ENCODE measurements at places on chromosomes 3 and 15.

DNA sequence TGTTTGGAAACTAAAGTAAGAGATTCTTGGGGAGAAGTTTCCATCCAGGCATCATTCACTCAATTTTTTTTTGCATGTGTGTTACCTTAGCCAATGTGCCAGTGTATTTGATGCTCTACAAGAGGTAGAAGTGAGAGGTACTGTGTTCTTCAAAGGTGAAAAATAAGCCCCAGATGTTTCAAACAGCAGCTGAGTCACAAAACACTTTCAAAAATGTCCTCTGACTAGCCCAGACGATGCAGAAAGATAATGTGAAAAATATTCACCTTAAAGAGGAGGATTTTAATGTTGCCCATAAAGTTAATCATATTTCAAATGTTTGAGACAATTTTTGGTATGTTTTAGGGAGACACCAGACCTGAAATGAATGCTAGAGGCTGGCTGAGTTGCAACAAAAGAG is 107.7 kb upstream of the RASGRP1 start:
- no peak for DNase-seq

- no peak for DNase-seq
Observed at GRCh38 chr3:21654662-21655061, 96.3 kb downstream of the ZNF385D start.

- no peak for DNase-seq
Observed at GRCh38 chr15:66291816-66292570, 1.4 kb upstream of the DIS3L start.

- DNase-seq = no peak
Observed at GRCh38 chr15:44545913-44546802, 9.2 kb downstream of the EIF3J start.

- no peak for DNase-seq
Observed at GRCh38 chr3:176739159-176739558, 458.1 kb downstream of the TBL1XR1 start.

DNA sequence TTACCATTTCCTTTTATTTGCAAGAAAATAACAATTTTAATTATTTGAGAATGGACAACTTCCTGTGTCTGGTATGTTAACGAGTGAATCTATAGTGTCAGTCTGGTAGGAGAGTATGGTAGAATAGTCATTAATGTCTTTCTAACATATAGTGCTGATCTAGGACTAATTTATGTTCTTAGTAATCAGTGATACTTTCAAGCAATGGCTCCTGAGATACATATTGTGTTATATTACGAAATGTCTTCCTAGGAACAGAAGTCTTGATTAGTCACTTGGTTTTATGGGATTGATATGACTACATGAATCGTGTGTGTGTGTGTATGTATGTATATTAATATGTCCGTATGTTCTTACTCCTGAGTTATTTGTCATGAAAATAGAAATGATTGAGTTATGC is 66.6 kb upstream of the PAQR5 start:
- DNase-seq = no peak

- no peak for DNase-seq
Observed at GRCh38 chr3:98556164-98557130, 24.7 kb downstream of the GPR15 start.

GRCh38 chr3:11371747-11372146 is 99.5 kb downstream of the ATG7 start:
- no peak for DNase-seq

DNA sequence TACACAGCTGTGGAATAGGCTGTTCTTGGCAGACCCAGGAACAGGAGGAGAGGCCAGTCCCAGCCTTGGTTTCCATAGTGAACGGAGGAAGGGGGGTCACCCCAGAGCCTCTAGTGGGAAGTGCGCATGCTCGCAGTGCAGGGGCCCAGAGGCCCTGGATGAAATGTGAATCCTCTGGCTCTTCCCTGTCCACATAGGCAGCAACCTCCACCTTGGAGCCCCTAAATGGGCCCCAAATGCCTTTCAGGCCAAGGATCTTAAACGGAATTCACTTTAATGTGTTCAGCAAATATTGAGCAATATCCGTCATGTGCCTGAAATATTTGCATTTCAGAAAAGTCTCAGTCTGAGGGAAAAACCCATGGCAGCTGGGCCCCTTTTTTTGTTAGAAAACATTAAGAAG is 3.3 kb upstream of the NDN start:
- peak; percentile 88 for DNase-seq

DNA sequence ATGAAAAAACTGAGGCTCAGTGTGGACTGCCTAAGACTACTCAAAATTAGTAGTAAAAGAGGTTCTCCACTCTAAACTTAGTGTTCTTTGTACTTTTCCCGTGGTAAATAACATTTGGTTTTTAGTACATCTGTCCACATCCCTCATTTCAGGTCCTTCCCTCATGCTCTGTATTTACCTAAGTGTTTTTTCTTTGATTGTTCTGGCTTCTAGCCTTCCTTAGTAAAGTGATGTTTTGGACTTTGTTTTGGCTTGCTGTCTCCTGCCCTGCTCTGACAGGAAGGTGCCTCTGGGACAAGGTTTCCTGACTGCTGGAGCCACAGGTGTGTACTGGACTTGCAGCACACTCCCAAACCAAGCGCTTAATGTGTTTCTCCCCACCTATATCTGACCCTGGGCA is 29.9 kb upstream of the ALDH1A2 start:
- DNase-seq = no peak

GRCh38 chr3:13670292-13670691 is 121.4 kb downstream of the FBLN2 start:
- DNase-seq = no peak

GRCh38 chr15:91913560-91913959 is 60.1 kb downstream of the SLCO3A1 start:
- no peak for DNase-seq

DNA sequence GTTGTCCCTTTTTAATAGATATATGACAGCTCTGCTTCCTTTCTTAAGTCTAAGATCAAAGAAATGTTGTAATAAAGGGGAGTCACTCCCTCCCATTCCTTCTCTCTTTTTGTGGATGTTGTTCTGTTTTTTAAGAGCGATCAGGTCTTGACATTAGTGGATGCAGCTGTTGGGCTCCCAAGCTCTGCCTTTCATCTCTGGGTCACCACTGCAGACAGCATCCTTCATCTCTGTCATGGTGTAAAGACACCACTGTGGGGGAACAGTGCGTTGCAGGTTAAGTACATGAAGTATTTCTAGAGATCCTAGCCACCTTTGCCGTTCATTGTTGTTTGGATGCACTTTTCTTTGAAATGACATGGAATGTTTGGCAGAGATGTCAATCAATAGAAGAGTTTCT is 17.7 kb downstream of the FNDC3B start:
- DNase-seq = no peak

DNA sequence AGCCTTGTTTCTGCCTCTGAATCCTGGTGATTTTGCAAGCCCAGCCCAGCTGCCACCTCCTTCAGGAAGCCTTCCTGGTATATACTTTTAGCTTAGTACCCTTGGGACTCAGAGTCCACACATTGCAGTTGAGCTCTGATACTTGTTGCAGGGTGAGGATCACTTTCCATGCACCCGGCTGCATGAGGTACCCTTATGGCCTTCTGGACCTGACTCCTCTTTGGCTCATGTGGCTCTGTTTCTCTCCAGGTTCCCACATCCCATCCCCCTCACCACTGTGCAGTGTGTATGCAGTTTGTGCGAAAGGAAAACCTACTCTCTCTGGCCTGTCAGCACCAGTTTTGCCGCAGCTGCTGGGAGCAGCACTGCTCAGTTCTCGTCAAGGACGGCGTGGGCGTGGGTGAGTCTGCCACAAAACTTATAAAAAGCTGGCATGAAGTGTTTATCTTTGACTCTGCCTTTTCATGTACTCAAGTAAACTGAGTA is 23.1 kb upstream of the P4HTM start:
- no peak for DNase-seq

GRCh38 chr3:191334346-191334893 is 4.1 kb upstream of the UTS2B start:
- no peak for DNase-seq

DNA sequence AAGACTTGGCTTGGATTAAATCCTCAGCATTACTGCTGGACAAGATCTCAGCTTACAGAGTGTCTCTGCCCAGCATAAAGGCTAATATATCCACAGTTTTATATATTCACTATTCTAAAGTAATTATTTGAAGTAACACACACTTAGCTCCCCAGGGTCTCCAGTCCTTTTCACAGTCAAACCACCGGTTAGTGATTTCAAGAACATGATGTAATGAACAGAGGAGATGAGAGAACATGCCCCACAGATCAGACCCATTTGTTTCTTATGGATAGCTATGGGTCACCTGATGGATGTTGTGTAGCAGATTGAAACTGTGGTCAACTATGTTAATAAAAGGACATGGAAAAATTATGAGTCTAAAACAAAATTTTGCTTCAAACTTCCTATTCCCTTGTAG is 44.8 kb upstream of the MRPL3 start:
- DNase-seq = no peak

DNA sequence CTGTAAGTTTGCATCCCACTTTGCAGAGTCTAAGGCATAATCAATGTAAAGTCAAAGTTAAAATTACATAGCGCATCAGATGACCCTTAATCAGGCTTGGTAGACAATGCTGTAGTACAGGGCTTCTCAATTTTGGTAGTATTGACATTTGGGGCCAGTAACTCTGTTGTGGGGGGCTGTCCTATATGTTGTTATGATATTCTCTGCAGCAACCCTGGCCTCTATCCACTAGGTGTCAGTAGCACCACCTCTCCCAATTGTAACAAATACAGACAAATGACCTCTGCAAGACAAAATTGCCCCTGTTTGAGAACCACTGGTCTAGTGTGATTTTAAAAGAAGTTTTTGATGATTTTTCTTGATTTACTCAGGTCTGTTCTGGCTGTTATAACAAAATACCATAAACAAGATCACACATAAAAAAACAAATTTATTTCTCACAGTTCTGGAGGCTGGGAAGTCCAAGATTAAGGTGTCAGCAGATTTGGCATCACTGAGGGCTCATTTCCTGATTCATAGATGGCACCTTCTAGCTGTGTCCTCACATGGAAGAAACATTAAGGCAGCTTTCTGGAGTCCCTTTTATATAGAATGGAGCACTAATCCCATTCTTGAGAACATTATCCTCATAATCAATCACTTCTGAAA is 37.6 kb upstream of the SLC9A9 start:
- DNase-seq = no peak

DNA sequence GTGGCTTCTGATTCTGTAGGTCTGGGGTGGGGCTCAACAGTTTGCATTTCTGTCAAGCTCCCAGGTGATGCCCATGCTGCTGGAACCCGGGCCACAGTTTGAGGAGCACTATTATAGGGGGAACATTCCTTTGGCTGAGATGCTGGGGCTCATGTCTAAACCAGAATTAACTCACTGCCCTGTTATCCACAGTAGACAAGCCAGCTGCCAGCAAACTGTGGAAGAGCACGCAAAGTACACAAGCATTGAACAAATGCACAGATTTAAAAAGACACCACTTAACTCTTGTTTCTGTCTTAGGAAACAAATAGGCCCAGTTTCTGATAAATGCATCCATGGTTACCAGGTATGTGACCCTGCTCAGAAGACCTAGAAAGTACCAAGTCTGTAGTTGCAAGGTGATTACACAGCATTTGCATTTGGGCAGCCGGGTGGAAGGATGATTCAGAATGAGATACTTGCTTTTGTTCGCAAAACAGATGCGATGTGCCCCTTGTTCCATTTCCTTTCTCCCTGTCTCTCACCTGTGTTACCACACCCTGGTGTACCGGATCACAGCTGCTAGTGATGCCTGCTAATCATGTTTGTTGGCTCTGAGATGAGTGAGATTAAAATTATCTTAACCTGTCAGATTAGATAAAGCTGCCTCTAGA is 12.4 kb downstream of the GYG1 start:
- DNase-seq = no peak

GRCh38 chr15:35477312-35478262 is 68.4 kb downstream of the DPH6 start:
- no peak for DNase-seq

DNA sequence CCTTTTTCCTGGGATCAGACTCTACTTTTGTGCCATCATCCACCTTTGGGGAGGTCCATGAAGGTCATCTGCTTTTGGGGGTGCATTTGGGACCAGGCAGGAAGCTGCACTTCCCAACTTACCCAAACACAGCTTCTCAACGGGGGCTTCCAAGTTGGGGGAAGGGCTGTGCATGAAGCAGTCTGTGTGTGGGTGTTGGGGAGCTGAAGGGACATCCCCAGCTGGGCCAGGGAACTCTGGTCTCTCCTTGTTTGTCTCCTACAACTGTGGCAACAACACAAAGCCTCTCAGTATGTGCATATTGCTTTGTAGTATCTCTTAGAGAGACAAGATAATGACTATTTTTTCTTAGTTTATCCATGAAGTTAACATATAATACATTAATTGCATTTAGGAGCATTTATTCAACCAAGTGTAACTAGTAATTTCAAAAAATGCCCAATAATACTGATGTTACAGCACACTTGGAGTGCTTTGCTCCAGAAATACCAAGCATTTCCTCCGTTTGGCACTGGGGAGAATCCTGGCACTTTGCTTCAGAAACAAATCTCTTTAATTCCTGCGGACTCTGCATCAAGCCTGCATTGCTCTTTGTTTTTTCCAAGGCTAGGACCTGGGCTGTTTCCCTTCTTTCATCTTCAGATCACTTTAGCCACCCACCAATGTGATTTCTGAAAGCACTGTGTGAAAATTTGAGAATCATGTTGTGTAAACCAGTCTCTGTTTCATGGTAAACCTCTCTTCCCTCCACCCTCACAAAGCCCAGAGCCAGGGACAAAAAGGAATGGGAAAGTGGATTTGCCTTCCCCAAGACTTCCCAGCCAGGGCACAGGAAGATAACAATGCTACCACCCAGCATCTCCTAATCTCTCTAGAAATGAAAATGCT is 126.2 kb upstream of the PFN2 start:
- no peak for DNase-seq

GRCh38 chr3:68751888-68752287 is 180.5 kb downstream of the TAFA4 start:
- DNase-seq = no peak

DNA sequence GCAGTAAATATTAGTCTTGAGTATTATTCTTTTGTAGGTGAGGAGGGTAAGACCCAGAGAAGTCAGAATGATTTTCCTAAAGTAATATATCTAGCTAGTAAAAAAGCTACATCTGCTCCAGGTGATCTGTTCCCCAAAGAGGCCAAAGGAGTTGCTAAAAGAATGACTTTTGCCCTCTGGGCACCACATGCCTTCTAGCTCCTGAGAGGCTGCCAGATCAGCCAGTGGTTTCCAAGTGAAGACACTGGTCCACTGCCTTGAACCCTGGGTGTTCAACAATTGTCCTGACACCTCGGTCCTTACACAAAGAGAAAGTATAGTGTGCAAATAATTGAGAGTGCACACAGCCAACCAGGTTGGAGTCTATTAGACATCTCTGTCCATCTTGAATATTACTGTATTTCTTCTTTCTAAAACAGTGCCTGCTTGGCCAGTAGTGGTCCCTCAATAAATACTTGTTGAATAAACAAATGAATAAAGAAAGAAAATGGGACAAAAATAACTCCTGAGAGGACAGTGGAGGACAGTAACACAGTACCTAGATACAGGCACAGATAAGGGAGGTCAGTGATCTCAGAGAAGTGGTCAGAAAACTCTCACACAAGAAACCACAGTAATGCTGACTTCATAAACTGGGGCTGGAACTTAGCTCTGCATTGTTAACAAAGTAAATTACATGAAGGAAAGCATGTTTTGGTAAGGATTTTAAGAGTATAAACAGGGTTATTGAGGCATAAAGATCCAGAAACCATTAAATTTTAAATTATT is 56.6 kb upstream of the CSTA start:
- no peak for DNase-seq

Measured in right forelimb (tissue), 1 donor.